ENCODE measurements at places on chromosomes 13 and 19.

DNA sequence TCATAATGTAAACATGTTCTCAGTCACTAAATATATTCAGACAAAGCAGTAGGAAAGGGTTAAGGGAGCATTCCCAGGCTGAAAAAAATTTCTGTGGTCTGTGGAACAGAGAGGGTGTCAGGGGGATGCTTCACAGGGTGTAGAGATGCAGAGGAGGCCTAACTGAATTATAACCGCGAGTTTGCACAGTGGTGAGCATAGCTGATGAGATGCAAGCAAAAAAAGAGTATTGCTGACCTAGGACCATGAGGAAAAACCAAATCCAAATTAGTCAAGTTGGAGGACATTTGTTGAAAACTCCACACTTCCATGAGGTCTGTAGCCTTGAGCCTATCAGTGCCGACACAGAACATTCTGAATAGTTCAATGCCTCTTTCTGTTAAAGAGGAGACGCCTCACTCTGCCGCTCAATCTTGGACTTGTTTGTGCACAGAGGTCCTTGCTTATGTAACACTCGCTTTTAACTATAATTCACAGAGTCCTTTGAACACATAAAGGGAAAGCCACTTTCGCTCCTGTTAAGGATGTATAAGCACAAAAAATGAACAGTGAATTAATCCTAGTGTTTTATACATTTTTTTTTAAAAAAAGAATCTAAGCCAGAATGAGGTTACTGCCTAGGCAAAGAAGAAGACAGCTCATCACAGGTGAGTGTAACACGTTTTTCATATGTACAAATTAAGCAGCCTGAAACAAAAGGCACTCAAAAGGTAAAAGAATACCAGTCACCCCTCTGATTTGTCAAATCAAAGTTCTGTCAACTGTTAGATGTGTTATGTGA lies 25.8 kb upstream of the INTS6 start:
- no peak for DNase-seq

DNA sequence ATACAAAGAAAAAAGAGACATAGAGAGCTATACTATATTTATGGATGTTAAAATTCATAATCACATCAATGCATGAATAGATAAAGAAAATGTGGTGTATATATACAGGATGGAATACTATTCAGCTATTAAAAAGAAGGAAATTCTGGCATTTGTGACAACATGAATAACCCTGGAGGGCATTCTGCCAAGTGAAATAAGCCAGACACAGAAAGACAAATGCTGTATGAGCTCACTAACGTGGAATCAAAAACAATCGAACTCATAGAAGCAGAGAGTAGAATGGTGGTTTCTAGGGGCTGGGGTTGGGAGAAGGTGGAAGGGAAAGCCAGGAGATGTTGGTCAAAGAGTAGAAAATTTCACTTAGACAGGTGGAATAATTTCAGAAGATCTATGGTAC lies 24.0 kb downstream of the UTP14C start:
- DNase-seq = no peak

DNA sequence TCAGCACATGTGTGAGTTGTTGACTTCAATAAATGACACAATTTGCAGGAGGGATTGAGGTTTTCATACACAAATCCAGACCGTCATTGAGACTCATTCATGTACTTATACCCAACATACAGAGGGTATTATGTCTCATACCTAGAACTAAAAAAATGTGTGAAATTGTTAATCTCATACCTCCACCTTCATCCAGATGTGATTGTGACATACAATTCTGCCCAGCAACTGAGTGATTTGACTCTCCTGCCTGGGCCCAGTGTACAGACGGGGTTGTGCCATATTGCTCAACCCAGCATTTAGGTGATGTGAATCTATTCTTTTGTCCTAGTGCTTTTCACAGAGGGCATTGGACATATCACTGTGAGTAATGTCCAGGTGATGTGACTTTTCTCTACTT lies 12.6 kb upstream of the ZNF681 start:
- no peak for DNase-seq

DNA sequence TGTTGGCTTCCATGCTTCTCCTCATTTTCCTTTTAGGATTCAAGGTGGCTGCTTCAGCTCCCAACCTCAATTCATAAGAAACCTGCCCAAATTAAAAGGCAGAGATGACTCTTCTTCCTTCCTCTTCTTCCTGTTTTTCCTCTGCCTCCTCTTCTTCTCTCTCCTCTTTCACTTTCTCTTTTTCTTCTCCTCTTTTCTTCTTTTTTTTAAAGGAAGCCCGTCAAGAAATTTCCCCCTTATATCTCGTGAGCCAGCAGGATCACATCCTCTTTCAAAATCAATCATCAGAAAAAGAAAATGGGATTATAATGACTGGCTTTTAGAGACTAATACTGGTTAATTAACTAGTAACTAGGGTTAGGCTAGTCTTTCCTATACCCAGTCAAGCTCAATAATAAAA lies 220.3 kb downstream of the NBEA start:
- no peak for DNase-seq

DNA sequence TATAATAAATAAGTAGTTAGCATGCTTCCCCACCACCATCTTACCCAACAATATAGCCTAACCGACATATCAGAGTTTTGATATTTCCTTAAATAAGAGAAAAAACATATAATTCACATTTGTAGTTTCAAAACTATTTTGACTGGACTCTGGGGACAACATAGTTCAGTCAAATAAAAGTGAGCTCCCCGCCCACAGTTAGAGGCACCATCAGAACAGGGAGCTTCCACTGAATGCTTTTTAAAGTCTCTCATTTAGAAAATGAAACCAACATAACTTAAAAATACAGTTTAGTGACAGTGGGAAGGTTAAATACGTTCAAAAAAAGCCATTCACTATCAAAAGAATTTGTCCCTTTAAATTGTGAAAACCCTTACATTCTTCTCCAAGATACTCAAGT lies 92.8 kb downstream of the EPSTI1 start:
- no peak for DNase-seq

DNA sequence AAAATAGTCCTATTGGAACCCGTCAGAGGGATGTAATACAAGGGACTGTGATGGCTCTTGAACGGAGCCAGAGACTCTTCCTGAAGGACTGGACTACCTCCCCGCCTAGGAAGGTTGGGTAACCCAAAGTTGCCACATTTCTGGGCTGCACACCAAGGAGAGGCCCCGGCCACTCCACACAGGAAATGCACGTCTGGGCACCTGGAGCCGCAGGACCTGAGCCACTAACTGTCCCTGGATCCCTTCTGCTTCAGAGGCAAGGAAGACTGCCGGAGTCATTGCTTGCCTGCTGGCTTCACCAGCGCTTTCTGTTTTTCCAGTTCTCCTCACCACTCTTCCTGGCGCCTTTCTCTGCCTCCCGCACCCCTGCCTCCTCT lies 1.2 kb upstream of the FLT1 start:
- no peak for DNase-seq

DNA sequence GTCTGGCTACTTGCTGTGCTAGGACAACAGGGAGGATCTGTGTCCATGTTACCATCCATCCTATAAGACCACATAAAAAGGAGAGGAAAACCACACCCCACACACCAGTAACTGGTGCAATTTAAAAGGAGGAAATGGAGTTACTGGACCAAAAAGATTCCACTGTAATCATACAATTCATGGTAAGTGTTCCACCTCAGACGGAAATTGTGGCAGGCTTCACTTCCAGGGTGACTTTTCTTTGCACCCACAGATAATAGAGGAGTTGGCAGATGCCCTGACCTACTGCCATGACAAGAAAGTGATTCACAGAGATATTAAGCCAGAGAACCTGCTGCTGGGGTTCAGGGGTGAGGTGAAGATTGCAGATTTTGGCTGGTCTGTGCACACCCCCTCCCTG lies 2.4 kb downstream of the AURKC start:
- no peak for DNase-seq
